ENCODE measurements at places on chromosomes 11 and 22.

- no peak for DNase-seq
Measured at GRCh38 chr11:121134741-121135312, 33.8 kb downstream of the TECTA start.

DNA sequence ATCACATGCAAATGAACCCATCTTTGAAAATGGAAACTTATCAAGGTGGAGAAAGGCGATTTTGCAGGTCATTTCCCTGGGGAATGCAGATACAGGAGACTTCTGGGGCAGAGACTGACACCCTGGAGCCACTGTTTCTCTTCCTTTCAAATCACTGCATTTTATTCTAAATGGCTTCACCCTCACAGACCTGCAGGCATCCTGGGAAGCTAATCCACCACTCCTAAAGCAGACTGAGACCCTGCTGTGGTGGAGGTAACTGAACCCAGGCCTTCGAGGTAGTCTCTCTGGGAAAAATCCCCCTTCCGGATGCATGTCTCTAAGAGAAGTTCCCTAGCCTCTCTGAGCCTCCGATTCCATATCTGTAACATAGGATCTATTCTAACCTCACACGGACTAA lies 20.9 kb upstream of the CSNK2A3 start:
- no peak for DNase-seq

- DNase-seq = no peak
Measured at GRCh38 chr11:35393098-35393497, 26.3 kb downstream of the SLC1A2 start.

DNA sequence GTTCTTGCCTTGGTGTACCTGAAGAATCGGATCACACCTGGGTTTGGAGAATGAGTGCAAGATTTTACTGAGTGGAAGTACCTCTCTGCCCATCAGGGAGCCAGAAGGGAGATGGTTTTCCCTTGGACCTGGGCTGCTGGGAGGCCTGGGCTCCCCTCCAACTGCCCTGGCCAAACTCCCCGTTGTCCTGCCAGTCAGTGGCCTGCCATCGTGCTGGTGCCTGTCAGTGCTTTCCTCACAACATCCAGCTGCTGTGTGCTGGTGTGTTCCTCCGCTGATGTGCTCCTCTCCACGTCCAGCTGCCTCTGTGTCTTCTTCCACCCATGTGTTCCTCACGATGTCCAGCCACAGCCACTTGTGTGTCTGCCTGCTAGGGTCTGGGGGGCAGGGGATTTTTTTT lies 87.9 kb upstream of the CLPB start:
- DNase-seq = no peak

DNA sequence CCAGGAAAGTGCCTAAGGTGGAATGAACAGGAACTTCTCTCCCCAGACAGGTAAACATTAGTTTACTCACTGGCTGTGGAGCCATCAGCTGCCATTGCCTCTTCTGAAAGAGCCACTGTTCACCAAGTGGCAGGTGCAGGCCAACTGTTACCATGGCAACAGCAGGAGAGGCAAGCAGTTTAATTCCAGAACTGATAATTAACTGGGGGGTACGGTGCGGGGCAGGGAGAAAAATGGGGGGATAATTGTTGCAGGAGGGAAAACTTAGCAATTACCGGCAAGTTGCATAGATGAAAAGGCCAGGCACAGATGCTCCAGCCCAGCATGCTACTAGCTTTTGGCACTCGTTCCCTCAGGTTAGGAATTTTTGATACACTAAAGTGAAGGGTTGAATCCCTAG lies 85.1 kb downstream of the TRIM44 start:
- DNase-seq = no peak

DNA sequence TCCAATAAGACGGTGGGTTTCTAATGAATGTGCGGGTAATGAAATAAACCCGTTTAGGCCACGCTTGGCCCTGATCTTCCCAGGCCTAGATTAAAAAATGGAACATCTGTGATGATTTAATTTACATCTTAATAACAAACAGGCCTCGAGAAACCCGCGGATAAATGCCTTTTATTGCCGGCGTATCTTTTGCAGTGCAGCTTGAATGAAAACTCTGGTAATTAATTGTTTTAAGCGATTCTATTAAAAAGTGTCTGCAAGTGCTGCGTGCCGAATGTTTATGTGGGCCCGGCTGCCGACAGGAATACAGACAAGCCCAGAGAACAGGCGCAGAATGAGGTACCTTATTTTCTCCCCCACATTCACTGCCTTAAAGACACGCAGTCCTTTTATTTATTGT lies 420.7 kb downstream of the MN1 start:
- no peak for DNase-seq

DNA sequence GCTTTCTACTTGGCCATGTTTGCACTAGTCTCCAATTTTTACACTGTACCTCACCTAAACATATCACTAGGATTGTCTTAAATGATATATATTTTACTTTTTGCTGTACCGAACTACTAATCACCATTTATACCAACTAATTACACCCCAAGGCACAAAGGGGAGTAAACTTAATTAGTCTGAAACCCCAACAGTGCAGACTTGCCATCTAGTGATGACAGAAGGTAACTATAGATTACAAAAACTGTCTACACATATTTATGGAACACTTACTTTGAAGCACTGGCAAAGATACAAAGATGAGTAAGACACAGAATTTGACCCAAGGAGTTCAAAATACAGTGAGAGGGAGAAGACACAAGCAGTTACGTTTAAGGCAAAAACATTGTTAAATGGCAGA lies 139.7 kb downstream of the CNTN5 start:
- no peak for DNase-seq

GRCh38 chr22:49953027-49953679 lies 7.4 kb upstream of the PIM3 start:
- DNase-seq = no peak

DNA sequence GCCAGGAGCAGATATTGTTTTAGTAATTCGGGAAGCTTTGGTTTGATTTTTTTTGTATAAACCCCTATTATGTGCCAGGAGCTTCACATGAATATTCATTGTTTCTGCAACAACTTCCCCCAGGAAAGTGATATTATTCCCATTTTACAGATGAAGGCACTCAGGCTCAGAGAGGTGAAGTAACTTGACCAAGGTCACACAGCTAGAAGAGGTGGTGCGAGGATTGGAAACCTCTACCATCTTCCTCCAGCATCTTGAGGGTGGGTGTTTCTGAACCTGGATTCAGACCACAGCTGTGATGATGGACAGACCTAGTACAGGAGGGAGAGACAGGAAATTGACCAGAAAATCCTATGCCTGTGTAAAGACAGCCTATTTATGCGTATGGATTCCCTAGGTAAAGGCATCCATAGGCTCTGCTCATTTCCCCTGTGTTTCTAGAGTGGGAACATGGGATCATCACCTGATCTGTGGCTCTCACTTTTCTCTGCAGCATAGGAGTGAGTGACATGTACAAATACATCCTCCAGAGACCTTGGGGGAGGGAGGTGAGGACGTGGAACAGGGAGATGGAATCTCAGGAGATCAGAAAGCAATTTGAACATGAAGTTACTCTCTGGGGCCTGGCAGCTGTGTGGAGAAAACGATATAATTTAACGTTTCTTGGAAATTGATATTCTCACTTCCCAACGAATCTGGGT lies 81.4 kb downstream of the TSPAN18 start:
- DNase-seq = no peak

GRCh38 chr22:49197505-49197904 lies 630.2 kb downstream of the BRD1 start:
- no peak for DNase-seq

DNA sequence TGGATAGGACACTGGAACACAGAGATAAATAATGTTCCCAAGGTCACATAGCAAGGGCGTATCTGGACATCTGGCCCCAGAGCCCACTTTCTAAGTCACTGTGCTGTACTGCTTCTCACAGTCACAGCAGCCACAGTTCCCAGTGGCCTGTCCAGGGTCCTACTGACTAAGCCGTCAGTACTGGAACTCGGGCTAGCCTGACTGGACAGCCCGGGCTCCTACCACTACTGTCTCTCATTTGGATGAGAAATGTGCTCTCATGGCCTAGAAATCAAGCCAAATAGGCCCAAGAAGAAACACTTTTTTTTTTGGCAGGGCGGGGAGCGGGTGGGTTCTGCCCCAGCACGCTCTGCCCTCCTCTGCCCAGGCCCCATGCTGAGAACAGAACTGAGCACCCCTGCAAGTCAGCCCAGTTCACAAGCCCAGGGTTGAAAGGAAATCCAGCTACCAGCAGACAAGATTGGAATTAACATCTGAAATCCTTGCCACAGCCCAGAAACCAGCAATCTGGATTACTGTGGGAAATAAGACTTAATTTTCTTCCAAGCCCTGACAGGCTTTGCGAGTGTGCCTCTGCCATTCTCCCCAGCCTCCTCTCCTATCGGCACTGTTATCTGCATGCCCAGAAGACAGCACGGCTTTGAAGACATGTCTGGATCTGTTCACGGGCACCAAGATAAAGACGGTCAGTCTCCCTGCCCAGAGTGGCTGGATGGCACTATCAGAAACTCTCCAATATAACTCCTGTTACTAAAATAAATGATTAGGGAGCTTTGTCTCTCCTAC lies 182.9 kb upstream of the NCAM1 start:
- DNase-seq = no peak

GRCh38 chr11:113001709-113002108 lies 40.5 kb downstream of the NCAM1 start:
- no peak for DNase-seq

- DNase-seq = no peak
Measured at GRCh38 chr11:132456751-132457328, 1075.5 kb downstream of the OPCML start.

DNA sequence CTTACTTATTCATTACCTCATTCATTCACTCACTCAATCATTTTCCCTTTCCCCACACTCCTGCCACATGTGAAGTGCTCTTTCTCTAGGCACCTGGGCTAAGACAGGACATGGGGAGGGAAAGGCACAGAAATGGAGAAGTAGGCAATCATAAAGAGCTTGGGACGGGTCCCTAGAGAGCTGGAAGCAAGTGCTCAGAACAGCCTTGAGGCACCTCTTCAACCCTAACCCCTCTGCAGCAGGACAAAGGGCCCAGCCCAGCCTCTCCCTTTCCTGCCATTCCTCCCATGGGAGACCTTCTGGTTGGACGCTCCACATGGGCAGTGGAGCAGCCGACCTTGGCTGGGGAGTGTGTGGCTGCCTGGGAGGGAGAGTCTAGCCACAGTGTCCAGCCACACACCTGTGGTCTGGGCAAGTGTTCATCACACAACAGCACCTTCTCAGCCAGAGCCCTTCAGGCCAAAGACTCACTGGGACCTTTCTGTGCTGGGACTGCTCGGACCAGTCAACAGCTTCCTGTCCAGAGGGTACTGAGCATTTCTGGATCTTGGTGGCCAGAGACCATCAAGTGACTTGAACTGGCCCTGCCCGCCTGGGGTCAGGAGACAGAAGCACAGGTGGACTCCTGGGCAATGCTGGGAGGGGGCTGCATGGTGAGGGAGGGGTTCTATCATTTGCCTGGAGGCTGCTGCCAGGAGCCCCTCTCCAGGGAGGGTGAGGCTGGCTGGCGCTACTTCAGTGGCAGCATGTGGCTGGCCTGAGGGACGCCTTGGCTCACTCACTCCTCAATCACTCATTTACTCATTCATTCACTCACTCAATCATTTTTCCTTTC lies 1.0 kb upstream of the MUC5AC start:
- no peak for DNase-seq

GRCh38 chr22:25898707-25899365 lies 156.8 kb downstream of the MYO18B start:
- no peak for DNase-seq

DNA sequence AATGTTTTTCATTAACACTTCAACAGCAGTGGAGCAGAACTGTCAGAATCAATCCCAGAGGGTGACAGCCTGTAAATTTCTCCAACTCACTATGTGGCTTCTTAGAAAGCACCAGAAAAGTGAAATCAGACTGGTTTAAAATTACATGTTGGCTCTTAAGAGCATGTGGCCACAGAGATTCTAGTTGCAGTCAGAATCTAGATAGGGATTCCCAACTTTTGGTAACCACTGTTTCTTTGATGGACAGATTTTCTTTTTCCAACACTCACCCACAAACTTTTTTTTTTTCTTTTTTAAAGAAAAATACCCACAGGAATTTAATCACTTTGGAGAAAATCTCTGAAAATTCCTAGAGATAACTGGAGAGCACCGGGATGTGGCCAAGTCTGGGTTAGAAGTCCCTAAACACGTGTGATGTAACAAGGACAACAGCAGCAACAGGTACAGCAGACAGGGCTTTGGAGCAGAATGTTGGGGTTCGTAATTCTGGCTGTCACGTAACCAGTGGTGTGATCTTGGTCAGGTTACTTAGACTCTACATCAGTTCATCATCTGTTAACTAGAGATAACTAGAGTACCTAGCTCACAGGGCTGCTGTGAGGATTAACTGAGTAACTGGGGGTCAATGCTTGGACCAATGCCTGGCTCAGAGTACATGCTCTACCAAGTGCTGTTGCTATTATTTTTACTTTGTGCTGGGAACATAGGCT lies 100.1 kb downstream of the NAT10 start:
- DNase-seq = no peak

DNA sequence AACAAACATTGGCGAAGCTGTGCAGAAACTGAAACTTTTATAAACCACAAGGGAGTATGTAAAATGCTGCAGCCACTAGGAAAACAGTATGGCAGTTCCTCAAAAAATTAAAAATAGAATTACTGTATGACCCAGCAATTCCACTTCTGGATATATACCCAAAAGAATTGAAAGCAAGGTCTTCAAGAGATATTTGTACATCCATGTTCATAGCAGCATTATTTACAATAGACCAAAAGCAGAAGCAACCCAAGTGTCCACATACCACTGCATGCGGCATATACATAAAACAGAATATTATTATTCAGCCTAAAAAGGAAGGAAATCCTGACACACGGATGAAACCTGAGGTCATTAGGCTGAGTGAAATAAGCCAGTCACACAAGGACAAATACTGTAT lies 85.8 kb downstream of the RELT start:
- DNase-seq = no peak

DNA sequence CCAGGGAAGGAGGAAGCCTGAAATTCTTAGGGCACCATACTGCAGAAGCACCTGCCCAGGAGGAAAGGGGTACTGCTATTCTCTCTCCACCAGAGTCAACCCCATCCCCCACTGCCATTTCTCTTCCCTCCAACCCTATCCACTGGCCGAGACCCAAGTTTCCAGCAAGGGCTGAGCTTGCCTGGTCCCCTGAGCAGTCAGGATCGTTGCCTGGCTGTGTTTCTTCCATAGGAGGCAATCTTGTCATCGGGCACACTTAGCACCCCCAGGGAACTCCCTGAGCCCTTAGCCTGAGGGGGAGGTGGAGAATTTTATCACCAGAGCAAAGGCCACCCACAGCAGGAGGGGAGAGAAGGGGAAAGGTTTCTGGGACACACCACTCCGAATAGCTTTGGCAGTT lies 115.8 kb upstream of the NECTIN1 start:
- no peak for DNase-seq

- no peak for DNase-seq
Measured at GRCh38 chr11:68890490-68891231, 13.0 kb downstream of the MRPL21 start.

DNA sequence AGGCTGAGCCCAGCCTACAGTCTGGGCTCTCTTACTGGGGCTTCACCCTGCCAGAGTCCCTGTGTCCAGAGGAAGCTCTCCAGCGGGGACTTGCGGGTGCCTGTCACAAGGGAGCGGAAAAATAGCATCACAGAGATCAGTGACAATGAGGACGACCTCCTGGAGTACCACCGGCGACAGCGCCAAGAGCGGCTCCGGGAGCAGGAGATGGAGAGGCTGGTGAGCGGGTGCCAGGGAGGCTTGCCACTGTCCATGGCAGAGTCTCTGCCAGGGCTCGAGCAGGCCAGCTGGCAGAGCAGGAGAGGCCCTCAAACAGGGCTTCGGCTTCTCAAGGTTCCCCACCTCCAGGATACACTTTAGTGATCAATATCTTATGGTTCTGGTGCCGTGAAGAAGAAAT lies 21.0 kb downstream of the PHLDB1 start:
- no peak for DNase-seq

All from CD8-positive, alpha-beta T cell (primary cell).